Right atrium auricular region (tissue), 2 donors: ENCODE measurements at places on chromosomes 6 and 20.

DNA sequence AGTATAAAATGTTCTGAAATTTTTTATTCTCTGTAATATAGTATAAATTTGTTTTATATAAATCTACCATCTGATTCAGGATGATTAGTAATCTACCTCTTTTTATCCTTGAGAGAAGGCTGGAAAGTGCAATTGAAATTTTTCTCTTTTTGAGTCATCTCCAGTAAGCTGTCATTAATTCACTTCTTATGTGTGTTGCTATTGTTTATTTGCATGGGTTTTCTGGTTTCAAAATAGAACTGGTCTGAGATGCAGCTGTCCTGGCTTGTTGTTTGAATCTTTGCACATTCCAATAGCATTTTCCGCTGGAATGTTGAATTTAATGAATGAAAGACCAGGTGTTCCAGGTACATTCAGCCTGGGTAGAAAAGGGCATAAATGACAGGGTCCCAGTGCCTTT, 24.3 kb upstream of the TAB2 start:
- DNase-seq: no peak

- no peak for DNase-seq
Observed at GRCh38 chr6:157673596-157673995, 149.4 kb upstream of the SNX9 start.

- no peak for DNase-seq
Observed at GRCh38 chr6:135540207-135540840, 42.8 kb upstream of the AHI1 start.

- DNase-seq: peak; percentile 53
Observed at GRCh38 chr6:2940010-2940850, 31.1 kb downstream of the SERPINB6 start.

DNA sequence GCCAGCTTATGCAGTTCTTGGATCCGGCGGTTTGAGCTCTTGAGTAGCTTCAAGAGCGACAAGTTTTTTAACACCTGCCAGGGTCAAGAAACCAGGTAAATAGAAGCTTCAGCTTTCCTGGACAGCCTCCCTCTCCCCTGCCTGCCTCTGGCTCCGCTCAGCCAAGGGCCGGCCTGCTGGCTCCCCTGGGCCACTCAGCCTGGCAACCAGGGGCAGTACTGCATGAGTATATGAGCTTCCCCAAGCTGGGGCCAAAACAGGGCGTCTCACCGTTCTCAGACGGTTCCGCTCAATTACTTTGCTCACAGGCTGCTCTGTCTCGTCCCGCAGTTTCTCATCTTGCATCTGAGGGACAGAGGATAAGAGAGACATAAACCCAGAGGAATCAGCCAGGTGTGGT, 856 bp downstream of the TP53TG5 start:
- DNase-seq: no peak

DNA sequence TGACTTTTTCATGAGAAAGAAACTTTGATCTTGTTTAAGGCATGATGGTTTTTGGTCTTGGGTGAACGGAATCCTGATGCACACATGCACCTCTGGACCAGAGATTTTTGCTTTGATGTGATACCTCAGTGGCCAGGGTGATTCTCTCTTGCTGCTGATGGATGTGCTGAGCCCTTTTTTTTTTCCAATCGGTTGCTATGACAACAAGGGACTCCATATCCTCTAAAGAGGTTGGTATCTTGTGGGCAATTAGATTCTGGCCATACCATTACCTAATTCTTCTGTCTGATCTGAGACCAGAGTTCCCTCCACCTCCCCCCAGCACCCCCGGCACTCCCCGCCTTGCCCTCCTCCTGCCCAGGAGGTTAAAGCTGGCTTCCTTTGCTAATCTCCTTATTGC, 24.9 kb downstream of the PDYN start:
- DNase-seq: no peak

DNA sequence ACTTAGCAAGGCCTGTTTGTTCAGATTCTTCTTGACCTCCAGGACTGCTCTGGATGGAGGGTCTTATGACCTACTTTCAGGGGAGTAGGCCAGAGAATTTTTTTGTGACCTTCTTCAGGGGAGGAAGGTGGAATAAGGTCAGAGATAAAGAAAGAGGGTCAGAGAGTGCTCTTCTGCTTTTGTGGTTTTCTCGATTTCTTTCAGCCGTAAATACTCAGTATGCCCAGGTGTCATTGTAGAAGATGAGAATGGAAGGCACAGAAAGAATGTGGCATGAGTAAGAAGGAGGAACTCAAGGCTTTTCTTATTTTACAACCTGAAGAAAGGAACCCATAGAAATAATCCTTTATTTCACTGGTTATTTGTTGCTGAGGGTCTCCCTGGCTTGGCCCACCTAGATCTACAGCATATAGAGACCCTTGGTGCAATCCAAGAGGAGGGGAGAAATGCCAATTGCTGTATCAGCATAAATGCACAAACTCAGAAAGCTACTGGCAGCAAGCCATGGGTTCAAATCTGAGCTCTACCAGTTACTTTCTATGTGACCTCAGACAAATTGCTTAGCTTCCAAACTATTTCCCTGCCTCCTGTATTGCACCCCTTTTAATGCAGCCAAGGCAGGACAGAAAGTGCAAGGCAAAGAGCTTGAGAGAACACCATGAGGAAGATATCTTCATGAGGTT, 68.0 kb downstream of the OLIG3 start:
- DNase-seq: no peak

DNA sequence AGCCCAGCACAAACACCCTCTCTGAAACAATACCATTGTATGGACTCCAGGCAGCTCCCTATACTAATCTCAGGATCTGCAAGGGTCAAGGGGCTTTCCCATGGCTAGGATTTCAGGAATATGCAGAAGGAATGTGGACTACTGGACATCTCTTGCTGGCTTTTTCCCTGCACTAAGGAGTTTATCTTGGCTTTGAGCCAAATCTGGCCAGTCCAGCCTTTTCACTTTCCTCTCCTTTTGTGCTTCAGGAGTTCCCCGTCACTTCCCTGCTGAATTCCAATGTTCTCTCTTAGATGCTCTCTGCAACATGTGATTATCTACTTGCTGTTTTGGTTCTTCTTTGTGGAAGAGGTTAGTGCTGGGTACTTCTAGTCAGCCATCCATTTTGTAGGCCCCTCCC, 568.2 kb downstream of the HDGFL1 start:
- DNase-seq: no peak

DNA sequence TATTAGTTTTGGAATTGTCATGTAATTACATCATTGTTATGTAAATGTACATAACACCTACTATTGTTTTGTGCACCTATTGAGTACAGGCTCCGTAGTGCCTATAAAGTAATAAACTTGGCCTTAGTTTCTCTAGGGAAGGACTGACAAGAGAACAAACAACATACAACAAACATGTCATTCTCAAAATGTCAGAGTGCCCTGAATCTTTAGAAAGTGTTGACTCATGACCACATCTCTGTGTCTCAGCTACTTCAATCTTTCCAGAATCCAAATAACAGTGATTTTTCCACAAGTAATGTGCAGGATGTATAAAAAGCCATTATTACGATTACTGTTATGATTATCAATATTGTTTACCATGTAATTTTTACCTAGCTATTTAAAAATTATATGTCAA, 17.2 kb downstream of the LAMP5 start:
- no peak for DNase-seq

DNA sequence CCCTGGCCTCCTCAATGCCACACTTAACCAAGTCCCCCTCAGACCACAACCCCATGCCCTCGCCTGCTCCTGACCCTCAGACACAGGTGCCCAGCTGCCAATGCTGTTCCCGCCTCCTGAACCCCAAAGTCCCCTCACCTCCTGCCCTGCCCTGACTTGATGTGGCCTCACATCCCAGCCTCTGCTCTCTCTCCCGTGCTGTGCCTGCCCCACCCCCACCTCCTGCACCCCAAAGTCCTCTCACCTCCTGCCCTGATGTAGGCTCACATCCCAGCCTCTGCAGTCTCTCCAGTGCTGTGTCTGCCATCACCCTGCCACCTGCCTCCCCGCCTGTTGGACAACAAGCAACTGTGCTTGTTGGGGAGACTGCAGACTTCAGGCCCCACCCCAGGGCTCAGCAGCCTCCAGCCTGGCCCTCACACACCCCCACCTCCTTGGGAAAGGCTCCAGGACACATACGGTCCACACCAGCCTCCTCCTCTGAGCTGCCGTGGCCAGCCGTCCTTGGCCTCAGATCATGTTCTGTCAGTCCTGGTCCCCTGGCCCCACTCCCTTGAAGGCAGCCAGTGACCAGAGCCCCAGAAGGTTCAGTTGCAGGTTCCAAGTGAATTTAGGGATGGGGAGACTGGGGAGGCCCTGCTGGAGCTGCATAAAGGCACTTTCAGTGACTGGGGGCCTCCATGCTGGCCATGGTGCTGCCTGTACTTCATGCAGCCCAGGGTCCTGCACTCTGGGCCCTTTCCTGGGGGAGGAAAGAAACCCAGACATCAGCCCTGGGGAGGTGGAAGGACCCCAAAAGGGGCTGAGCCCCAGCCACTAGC, 28.4 kb downstream of the YTHDF1 start:
- DNase-seq: no peak

DNA sequence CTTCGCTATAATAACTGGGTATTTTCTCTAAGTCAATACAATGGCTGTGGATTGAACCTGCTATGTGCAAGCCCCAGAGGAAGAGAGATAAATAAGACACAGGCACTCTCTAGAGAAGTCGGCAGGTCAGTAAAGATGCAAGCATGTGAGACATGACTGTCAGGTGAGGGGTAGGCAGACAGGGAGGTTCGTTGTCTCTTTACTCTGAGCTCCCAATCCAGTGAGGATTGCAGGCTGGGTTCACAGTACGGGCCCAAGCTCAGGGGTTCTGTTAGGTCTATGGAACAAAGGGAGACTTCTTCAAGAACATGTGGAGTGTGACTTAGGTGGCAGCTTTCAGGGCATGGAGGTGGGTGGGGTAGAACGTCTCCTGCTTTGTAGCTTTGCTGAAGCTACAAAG, 147.2 kb downstream of the PCSK2 start:
- DNase-seq: no peak

DNA sequence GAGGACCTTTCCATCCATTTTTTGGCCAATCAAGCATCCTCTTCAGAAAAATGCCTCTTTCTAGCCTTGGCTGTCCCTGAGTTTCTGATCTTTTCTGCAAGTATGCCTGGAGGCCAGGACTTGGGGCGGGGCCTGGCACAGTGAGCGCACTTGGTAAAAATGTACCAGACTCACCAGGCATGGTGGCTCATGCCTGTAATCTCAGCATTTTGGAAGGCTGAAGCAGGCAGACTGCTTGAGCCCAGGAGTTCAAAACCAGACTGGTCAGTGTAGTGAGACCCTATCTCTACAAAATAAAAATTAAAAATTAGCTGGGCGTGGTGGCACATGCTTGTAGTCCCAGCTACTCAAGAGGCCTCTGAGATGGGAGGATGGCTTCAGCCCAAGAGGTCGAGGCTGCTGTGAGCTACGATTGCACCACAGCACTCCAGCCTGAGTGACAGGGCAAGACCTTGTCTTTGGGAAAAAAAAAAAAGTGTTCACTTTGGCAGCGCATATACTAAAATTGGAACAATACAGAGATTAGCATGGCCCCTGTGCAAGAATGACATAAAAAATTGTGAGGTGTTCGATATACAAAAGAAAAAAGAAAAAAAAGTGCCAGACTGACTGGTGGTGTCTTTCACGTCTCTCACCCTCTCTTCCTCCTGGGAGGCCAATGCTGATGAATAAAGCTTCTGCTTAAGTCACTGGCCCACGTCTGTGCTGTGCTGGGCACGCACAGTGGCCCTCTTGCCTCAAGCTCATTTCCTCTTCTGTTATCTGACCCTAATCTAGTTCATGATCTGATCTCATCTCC, 18.1 kb upstream of the SLC9A8 start:
- DNase-seq: no peak

- DNase-seq: no peak
Observed at GRCh38 chr6:110738899-110739365, 76.3 kb downstream of the CDK19 start.

DNA sequence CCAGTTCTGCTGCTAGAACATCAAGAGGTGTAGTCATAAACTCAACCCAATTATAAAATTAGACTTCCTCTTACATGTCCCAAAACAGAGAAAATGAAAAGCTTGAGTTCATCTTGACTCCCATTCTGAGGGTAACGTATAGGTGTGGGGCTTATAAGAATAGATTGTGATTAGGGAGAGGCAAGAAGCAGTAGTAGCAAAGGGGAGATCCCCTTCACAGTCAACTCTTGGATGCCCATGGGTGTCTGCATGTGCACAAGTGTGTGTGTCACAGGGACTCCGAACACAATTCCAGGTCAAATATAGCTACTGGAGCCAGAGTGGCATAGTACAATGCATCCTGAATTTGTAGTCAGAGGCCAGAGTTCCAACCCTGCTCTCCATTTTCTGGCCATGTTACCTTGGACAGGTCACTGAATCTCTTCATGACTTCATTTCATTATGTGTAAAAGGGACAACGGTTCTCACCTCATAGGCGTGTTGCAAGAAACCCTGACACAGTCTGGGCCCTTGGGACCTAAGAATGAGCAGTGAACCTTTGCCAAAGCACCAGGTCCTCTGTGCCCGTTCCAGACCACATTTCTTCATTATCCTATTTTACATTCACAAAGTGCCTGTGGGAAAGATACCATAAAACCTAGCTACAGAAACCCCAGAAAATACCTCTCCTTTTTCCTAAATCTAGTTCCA, 11.8 kb downstream of the GSTA4 start:
- no peak for DNase-seq

- DNase-seq: no peak
Observed at GRCh38 chr20:38728191-38728781, 4.0 kb downstream of the SLC32A1 start.
